Activated T-helper 9 cell treated with anti-CD3 and anti-CD28 coated beads, Interleukin-2, amount 50 U/mL, for 16 hours (primary cell): ENCODE measurements at places on chromosomes 3 and 15.

- DNase-seq: peak; percentile 71
These were observed 15.6 kb downstream of the TEX264 start for GRCh38 chr3:51686512-51687215.

DNA sequence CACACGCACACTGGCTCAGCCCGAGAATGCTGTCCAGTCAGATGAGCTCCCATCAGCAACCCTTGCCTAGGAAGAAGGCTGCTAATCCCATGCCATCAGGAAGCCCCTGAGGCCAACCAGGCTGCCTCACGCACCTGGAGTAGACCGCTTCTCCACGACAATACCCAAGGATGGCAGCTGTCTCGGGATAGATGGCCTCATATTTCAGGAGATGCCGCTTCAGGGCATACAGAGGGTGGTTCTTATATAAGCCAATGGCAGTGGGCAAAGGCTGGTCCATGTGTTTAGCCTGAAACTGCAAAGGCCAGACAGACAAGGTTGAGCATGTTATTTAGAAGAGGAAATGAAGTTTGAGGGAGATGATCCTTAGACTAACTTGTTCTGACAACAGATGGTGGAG is 22.2 kb downstream of the XPC start:
- no peak for DNase-seq

DNA sequence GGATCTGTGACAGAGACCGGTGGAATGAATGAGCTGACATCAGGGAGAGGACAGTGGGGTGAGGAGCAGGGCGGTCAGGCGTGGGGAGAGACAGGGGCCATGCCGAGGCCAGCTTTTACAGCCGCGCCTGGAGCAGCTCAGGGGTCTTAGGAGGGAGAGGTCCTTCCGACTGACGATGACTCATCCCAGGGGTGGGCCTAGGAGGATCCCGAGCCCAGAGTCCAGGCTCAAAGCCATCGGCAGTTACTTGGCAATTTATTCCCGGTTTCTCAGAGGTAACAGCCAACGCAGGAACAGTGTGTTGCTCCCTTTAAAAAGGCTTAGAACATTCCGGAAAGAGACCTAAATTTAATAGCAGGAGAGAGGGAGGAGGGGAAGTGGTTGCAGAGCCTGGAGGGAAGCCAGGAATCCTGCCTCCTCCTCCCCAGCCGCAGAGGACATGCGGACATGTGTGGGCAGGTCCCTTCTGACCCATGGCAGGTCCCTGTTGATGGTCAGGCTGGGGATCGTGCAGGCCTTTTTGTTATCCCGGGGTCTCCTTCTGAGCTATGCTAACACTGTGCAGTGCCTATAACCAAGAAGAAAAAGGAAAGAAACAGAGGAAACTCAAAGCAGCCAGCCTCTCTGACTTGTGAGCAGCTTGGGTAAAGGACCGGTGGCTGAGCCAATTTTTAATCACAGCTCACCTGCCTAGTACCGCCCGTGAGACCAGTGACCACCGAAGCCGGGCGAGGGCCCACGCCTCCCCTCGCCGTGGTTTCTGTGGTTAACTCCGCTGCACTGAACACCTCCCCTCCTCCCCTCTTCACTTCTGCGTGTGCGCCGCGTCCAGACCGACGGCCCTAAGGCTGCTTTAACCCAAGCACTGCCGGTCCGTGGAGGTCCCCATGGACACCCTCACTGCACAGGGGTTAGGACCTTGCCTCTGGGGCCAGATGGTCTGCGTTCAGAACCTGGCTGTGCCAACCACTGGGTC is 392.4 kb upstream of the PROK2 start:
- DNase-seq: no peak

- no peak for DNase-seq
These were observed 3.3 kb downstream of the TRIM71 start for GRCh38 chr3:32820971-32821685.

- no peak for DNase-seq
These were observed 219.4 kb downstream of the UBE2E2 start for GRCh38 chr3:23422517-23422851.

- DNase-seq: no peak
These were observed 16.8 kb downstream of the RFT1 start for GRCh38 chr3:53113293-53114010.

- no peak for DNase-seq
These were observed 143.4 kb downstream of the EEFSEC start for GRCh38 chr3:128296469-128297251.

DNA sequence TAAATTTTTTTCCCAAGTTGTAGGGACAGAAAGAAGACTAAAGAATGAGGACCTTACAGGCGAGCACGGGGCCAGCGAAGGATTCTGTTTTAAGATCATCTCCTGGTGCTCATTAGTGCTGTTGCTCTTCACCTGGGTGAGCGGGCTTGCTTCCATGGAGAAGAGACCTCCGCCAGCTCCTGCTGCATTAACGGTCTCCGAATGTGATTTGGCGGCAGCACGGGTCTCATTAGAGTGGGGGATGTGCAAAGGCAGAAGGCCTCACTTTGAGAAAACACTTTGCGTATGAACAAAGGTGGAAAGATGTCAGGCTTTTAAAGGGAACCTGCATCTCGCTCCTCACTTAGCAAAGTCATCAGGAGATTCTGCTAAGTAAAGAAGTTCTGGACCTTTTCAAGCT is 753.4 kb upstream of the CFAP20DC start:
- no peak for DNase-seq

DNA sequence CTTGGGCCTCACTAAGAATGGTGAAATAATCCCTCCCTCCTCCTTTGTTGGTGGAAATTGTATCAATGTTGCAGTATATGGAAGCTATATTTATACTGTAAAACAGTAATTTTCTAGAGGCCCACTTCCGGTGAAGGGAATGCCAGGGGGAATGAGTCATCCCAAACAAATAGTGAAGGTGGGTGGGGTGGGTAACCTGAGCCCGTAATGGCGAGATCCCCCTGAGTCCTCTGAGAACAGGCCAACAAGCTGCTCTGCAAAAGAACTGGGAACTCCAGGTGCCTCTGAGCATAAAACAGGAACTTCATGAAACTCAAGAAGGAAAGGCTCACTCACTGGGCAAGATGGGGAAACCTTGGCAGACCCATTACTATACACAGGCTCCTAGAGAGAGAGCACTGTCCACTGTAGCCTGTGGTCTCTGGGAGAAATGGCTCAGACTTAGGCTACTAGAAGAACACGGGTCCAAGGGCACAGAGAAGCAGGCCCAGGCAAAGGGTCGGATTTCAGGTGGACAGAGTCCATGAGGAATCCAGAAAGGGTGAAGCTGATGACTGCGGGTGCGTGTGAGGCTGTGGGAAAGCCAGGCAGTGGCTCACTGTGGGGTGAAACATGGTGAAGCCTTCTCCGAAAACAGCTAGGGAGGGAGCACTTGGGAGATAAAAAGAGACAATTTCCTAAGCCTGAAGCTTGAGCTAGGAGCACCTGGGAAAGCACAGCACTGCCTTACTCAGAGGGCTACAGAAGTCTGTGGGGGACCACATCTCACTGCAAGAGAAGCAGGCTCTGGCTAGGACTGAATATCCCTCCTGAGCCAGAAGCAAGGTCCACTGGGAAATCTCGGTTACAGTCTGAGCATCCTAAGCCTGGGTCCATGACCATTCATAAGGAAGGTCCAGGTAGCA is 19.8 kb downstream of the LARP6 start:
- DNase-seq: no peak

DNA sequence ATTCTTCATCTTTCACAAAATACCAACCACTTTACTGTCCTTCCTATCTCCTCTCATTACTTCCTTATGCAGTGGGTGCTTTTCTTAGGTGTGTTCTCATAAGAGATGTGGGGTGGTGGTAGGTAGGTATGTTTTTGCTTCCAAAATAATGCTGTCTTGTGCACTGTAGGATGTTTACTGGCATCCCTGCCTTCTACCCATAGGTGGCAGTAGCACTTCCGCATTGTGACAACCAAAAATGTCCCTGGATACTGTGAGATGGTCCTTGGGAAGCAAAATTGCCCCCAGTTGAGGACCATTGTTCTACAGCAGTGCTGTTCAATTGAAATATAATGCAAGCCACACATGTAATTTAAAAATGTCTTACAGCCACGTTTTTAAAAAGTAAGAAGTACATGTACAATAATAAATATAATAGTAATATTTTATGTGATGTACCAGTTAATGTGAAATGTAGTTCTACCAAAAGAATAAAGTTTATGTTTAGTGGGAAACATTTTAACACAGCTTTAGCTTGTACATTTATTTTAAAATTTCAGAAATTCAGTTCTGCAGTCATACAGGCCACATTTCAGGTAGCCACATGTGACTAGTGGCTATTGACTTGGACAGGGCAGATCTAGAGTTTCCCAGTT is 75.2 kb downstream of the NEO1 start:
- peak; percentile 9 for DNase-seq

GRCh38 chr3:72661115-72661457 is 187.2 kb downstream of the SHQ1 start:
- DNase-seq: no peak

DNA sequence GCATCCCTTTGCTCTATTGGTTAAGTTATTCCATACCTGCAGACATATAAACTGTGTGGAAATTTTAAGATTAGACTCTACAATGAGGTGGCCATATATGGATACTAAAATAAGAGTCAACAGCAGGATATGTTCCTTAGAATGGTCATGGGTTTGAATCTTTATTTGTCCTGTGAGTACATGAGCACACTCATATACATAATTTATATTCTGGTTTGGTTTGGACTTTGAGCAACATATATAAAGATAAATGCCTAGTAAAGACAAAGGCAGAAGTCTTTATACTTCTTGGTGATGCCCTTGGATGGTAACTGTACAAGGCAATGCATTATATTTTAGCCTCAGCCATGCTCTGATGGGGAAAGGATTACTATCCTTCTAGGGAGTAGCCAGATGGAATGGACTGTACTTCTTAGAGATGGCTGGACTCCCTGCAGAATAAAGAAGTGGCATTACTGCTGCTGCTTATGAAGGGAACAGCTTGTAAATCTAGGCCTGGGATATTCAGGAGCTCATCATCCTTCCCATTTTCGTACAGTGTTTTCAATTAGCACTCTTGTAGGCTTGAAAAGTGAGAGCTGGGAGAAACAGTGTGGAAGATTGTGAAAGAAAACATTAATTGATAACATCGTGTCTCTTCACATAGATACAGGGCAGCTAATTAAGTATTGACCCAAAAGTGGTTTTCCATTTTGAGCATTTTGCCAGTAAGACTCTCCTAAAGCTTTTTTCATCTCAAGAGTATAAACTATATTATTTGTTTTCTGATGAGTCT is 60.4 kb downstream of the HMG20A start:
- no peak for DNase-seq

- DNase-seq: no peak
These were observed 37.8 kb upstream of the TRH start for GRCh38 chr3:129936757-129937156.

DNA sequence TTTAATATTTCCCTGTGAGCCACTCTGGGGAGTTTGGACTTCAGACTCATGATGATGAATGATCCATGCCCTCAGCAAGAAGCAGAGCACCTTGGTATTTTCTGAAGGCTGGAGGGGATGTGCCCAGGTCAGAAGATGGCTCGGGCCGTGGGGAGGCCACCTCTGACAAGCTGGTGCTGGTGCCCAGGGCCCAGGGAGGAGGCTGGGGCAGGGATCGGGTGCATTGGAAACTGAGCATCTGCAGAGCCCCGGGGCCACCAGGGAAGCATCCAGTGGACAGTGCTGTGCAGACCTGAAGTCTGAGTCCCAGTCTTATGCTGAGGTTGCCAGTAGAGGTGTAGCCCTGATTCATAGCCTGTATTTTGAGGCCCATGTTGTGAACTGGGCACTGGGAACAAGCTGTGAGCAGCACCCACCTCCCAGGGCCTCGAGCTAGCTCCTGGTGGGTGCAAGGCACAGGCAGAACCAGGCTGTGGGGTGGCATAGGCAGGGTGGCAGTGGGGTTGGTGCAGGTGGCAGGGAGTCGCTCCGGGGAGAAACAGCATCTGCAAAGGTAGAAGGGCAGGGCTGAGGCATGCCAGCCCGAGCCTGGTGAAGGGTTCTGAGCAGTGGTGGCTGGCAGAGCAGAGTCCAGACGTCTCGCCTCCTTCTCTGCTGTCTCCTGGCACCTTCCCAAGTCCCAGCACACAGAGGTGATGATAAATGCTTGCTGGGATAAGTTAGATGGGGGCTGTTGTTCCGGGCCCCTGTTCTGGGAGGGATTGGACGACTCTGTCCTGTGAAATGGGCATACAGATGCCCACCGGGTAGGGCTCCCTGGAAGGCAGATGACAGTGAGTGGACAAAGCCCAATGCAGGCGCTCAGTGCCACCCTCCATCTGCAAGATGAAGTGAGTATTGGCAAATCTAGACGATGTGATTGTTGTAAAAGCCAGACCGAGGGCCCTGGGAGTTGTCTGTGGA is 10.6 kb downstream of the DNAJB8 start:
- DNase-seq: no peak

- DNase-seq: no peak
These were observed 21.2 kb upstream of the CRBN start for GRCh38 chr3:3200632-3201212.

DNA sequence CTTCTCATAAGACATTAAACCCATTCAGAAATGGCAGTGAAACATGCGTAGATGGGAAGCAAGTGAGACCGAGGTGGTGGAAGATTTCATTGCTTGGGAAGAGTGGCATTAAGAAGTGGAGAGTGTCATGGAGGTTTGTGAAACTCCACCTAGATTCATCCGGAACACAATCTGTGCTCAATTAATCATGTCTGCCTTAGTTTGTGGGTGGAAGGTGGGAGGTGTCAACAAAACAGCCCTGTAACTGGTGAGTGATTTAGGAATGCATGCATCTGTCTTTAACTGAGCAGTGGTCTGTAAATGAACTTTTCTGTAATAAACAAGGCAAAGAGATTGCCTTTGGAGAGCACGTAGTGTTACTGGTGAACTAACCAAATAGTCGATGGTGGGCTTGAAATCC is 113.7 kb downstream of the WNT5A start:
- no peak for DNase-seq

DNA sequence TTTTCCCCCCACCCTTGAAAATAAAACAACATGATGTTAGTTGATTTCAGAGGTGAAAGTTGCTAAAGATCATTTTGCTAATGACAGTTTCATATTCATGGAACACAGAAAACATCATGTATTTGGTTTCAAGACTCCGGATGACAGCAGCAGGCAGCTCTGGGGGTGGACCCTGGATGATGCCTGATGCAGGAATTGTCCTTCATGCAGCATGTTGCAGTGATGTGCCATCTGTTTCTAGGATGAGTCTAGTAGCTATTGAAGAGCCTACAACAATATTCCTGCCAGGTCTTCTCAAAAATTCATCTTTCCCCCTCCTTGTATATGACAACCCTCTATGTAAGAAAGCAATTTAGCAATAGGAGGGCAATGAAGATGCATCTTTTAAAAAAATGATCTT is 108.3 kb downstream of the SV2B start:
- no peak for DNase-seq

GRCh38 chr3:149473357-149474249 is 894 bp upstream of the TM4SF4 start:
- DNase-seq: no peak

DNA sequence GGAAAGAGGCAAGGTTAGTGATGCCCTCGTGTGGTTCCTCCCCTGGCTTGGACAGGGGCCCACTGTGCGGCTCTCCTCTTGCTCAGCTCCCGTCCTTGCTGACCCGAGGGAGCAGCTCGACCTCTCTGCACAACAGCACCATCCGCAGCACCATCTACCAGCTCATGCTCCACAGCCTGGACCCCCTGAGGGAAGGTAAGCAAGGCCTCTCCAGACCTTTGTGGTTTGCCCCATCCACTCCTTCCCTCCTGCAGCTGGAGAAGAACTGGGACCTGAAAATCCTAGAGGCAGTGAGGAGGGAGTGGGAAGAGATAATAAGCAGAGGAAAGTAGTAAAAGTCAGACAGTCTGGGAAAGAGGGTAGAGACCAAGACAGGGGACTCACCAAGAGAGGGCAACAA is 17.8 kb downstream of the SLC24A1 start:
- no peak for DNase-seq

GRCh38 chr3:8987226-8987625 is 24.0 kb upstream of the RAD18 start:
- no peak for DNase-seq

GRCh38 chr3:5709714-5710113 is 522.2 kb downstream of the EDEM1 start:
- no peak for DNase-seq
